CD4-positive, alpha-beta T cell treated with Interleukin-17A for 4 hours (primary cell): ENCODE measurements at places on chromosomes 2 and 18.

DNA sequence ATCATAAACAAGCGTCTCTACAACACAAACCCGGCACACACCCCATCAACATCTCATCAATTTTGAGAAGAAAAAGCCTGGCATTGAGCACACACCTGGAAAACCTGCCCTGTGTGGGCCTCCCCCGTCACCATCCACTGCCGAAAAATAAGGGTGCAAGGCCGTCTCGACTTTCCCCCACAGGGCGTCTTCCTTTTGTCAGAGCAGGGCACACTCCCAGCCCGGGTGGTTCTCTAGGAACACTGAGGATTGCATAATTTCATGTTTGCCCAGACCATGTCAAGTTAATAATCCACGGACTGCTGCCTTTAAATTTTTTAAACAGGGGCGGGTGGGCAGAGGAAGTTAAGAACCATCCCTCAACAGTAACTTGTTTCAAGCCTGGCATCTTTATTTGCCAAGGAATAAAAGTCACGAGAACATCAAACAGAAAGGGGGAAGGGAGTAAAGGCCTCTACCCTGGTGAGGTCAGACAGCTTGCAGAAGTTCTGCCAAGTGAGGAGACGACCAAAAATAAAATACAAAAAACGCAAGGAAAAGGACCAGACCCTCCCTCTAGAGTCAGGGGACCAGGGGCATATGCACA is 2.1 kb downstream of the TFCP2L1 start:
- DNase-seq, result no peak

GRCh38 chr18:60984510-60984909 is 348.7 kb upstream of the CDH20 start:
- no peak for DNase-seq

- DNase-seq, result no peak
Measured at GRCh38 chr2:74602586-74603281, 45.4 kb downstream of the M1AP start.

- DNase-seq, result no peak
Measured at GRCh38 chr18:75276818-75277609, 66.4 kb downstream of the TSHZ1 start.

- DNase-seq, result no peak
Measured at GRCh38 chr2:186309901-186310300, 176.2 kb upstream of the ZC3H15 start.

DNA sequence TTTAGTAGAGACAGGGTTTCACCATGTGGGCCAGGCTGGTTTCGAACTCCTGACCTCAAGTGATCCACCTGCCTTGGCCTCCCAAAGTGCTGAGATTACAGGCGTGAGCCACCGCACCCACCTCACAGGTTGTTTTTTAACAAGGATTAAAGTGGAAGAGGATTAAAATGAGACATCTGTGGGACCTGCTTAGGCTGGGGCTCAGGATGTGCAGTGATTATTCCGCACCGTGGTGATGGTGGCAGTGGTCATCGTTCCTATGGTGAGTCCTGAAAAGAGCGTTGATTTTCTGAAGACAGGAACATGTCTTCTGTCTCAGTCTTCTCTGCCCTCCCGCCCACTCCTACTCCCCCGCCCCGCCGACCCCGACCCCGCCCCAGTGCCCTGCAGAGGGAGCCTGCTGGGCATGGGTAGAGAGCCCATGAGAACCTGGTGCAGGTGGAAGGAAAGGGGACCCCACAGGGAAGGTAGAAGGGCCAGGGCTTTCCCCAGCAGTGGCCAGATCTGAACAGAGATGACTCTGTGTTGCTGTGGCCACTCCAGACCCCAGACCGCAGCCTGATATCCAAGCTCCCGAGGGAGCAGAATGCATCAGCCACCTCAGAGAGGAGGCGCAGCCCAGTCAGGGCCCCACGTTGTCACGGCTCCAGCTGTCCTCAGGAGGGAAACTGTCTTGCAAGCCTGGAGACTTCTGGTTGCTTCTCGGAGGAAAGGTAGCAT is 34.5 kb upstream of the FOSL2 start:
- DNase-seq, result no peak
